ENCODE measurements at places on chromosomes 4 and X.

DNA sequence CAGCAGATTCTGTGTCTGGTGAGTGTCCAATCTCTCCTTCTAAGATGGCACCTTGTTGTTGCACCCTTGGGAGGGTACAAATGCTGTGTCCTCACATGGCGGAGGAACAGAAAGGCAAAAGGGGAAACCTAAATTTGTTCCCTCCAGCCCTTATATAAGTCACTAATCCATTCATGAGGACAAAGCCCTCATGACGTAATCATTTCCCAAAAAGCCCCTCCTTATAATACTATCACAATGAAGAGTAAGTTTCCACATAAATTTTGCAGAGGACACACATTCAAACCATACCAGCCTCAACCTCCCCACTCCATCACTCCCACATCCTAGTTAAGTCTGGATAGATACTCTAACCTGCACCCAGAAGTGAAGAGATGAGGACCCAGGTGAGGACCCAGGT is 63.1 kb downstream of the USP38 start:
- no peak for DNase-seq

DNA sequence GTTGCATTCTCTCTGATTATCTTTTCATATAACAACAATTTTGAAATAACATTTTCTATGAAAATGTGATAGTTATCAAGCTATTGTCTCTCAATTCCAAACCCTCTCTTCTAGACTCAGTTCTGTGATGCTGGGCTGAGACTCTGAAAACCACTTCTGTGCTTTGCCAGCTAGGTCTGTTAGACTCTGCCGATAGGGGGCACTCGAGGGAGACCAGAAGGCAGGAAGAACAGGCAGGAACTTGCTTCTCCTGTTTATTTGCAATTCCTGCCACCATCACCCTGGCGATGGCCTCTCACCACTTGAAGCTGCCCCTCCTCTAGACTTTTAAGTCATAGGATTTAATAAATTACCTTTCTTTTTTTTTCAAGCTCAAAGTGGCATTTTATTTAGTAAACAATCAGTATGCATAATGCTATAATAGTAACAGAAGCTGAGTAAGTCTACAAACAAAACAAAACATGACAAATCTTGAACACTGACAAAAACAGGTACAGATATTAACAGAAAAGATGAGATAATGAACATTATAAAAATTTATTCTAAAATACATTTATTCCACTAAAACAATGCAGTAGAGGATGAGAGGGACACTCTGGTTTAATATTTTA is 49.7 kb downstream of the RASL11B start:
- peak; percentile 89 for DNase-seq

DNA sequence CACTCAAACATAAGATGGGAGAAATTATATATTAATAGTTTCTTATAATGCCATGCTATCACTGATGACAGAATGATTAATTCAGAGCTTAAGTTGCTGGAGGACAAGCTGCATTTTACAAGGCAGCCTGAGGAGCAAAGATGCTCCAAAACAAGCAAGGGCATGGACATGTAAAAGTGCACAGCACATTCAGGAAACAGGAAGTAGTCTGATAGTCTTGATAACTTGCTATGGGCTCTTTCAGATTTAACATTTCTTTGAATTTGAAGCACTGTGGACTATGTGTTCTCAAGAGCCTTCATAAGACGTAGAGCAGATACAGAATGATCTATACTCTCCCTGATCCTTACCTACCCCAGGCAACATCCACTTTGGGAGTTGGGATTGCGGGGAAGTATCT is 50.0 kb downstream of the AMMECR1 start:
- DNase-seq: no peak

DNA sequence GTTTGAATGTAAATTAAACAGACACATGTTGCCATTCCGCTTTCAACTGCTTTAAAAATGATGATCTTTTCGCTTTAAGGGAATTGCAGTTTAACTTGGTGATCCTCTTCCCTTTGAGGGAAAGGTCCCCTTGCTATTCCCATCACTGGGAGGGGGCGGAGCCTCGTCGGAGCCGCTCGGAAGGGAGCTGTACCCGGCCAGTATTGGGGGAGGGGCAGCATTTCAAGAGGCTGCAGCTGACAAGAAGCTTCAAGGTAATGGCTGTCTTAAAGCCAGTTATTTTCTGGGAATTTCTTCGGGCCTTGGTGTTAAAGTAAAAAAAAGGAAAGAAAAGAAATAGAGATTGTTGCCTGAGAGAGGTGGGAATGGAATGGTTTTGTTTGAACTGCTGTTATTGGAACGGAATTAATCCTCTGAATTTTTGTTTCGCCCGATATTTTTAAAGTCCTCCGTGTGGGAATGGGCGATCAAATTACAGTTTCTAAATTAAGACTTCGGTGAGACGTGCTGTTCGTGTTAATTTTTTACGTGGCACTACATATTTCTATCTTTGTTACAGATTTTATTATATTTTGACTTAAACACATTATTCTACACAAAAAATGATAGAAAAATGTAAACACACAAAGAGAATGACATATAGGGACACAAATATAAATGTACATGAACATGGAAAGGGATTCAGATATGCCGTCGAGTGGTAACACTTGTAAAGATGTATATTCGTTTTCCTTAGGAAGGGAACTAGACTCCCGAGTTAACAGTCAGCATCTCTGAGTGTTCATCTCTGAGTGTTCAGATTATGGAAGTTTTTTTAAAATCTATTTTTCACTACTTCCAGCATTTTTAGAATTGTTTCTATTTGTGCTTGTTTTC is 9.2 kb downstream of the PWWP3B start:
- no peak for DNase-seq

DNA sequence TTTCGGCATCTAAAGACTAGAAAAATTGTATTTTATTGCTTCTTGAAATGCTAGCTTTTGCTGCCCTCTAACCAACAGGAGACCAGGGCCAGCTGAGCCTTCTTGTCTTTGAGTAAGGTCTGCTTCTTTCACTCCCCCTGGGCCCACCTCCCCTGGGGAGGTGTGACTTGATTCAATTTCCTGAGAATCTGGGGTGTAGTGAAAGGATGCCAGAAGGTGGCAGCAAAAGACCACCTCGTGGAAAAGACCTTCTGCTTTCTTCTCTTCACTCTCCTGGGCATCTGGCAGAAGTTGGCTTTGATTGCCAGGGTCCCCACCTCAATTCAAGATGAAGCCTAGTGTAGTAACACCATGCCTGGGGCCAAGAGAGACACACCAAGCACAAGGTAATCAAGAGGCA is 96.5 kb upstream of the MAOA start:
- DNase-seq: peak; percentile 67

GRCh38 chr4:113524505-113525186 is 236.9 kb downstream of the CAMK2D start:
- DNase-seq: no peak

All from PC-3 (cell line).